ENCODE measurements at places on chromosomes 6 and 20.

- DNase-seq, result no peak
These were observed 72.4 kb downstream of the TRDN start for GRCh38 chr6:123564361-123564760.

DNA sequence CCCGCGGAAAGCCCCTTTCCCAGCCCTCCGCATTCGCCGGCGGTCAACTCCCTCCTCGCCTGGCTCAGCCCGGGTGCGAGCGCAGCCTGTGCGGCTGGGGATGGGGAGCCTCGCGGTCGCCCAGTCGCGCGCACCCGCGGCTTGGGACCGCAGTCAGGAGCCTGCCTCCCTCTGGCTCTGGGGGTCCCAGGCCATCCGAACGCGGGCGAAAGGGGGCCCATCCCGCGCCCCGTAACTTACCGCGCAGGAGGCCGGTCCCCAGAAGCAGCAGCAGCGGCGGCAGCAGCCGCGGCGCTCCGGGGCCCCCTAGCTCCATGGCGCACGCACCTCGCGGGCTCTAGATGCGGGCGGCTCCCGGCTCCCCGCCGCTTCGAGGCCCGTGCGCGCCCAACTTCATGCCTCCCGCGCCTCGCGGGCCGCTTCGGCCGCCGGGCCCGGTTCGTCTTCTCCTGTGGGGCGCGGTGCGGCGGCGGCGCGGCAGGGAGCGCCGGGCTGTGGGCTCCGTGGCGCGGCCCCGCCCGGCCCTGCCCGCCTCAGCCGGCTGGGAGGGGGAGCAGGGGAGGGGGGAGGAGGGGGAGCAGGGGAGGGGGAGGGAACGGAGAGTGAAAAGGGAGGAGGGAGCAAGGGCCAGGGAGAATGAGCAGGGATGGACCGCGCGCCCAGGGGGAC, at the start of gene CHRNA4:
Gene CHRNA4, minus strand, starts transcription at position 500 of the 669 bp plus-strand sequence. Its CDS starts 184 bp downstream, at position 316.
- DNase-seq, result no peak

- DNase-seq, result no peak
These were observed 157.8 kb upstream of the RUNX2 start for GRCh38 chr6:45170309-45170708.

GRCh38 chr6:163637524-163637923, 223.0 kb downstream of the QKI start:
- DNase-seq, result no peak

DNA sequence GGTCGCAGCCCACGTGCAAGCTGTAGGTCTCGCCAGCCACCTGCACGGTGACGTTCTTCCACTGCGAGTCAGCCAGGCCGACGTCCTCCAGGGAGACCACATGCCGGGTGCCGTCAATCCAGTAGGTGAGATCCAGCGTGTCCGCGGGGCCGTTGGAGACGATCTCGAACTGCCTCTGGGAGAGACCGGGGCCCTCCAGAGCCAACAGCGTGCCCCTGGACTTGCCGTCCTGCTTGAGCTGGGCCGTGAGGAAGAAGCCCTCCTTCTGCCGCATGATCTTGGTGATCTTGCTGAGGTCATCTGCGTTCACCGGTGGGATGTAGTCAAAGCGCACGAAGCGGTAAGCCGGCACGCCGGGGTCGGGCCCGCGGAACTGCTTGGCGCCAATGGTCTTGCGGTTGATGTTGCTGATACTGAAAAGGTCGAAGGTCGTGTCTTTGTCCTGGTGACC, 5.1 kb downstream of the THBS2 start:
- no peak for DNase-seq

- no peak for DNase-seq
These were observed 133.4 kb upstream of the TOP1 start for GRCh38 chr20:40895182-40895581.

Data from astrocyte of the spinal cord (primary cell).